Left lung (tissue), 14 donors: ENCODE measurements at places on chromosomes 2 and 18. TPM values are rescaled to one million over a fixed set of nuclear protein-coding genes. Genes with fewer than 3 reads are reported as not detected.

GRCh38 chr2:228777855-228778355, 493.2 kb downstream of the PID1 start:
- no peak for DNase-seq

Gene DAPL1
- total RNA-seq, result not detected

- DNase-seq, result no peak
Observed at GRCh38 chr2:182542501-182543258, 115.8 kb upstream of the PDE1A start.

Gene SCYGR4
- not detected for total RNA-seq

Gene SLC40A1
- 153 TPM for total RNA-seq

Gene BOLL
- not detected for total RNA-seq

DNA sequence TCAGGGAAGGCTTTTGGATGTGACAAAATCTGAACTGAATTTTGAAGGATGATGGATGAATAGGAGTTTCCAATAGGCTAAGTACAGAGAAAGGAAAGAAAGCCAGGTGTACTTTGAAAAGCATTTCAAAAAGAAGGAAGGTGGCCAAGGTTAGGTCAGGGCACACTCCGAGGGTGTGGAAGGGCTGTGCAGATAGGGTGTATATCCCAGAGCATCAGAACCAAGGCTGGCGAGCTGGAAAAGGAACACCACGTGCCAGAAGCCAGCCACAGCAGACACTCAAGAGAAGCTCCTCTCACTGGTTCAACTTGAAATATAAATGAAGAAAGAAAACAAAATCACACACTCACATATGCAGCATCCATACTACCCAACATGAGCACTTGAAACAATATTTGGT, 51.0 kb downstream of the RPL31 start:
- no peak for DNase-seq

Gene SKOR2
- total RNA-seq, result not detected

GRCh38 chr18:78995740-78996395, 16.2 kb downstream of the SALL3 start:
- no peak for DNase-seq

DNA sequence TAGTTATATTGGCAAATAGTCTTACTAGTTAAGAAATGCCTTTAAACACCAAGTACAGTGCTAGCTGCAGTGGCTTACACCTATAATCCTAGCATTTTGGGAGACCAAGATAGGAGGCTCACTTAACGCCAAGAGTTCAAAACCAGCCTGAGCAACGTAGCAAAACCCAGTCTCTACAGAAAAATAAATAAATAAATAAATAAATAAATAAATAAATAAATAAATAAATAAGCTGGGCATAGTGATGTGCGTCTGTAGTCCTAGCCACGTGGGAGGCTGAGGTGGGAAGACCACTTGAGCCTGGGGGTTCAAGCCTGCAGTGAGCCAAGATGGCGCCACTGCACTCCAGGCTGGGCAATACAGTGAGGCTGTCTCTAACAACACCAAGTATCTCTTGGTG, 158.6 kb upstream of the ALPP start:
- no peak for DNase-seq
